C1 segment of cervical spinal cord (tissue), 14 donors: ENCODE measurements at places on chromosomes 13 and 19.

- no peak for DNase-seq
Observed at GRCh38 chr13:21986602-21987001, 315.7 kb downstream of the FGF9 start.

- DNase-seq: no peak
Observed at GRCh38 chr19:3955688-3956087, 15.2 kb downstream of the DAPK3 start.

- DNase-seq: no peak
Observed at GRCh38 chr19:41918095-41918494, 10.2 kb downstream of the ERFL start.

DNA sequence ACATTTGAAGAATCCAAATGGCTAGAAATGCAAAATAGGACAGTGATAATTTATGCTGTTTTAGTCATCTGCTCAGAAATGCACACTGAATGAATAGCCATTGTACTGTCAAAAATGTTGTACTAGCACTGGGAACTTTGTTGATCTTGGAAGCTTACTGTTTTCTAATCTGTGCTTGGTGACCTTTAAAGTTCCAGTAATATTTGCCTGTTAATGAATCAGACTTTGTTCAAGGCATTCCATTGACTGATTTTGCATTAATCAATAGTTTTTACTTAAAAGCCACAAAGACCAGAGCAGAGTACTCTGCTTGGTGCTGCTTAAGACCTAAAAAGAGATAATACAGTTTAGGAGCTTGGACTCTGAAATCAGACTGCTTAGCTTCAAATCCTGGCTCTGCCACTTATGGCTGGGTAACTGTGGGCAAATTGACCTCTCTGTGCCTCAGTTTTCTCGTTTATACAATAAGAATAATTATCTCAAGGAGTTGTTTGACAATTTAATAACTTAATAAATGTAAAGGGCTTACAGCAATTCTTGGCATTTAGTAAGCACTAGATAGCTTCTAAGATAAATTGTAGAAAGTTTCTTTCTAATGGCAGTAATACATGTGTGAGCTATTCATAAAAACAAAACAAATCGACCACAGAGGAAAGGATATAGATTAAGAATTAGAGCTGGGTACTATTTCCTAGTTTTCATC is 4.6 kb upstream of the SLAIN1 start:
- no peak for DNase-seq

GRCh38 chr13:70938462-70938861 is 830.2 kb upstream of the KLHL1 start:
- DNase-seq: no peak

DNA sequence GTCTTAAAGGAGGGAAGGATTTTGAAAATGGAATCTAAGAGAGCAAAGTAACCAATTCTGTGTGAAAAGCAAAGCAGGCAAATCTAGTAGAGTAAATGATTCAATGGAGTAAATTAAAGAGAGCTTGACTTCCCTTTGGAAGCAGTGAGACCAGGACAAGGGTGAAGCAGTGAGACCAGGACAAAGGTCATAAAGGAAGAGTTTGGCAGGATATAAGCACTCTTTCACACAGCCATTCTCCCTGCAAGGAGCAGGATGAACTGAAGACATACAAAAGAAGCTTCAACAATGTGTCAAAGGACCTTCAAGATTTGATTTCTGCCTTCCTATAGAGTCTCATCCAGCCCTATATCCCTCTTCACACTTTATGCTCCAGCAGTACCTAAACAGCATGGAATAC is 123.8 kb downstream of the ENOX1 start:
- DNase-seq: no peak

GRCh38 chr13:90445179-90445578 is 902.3 kb upstream of the MIR17HG start:
- no peak for DNase-seq

DNA sequence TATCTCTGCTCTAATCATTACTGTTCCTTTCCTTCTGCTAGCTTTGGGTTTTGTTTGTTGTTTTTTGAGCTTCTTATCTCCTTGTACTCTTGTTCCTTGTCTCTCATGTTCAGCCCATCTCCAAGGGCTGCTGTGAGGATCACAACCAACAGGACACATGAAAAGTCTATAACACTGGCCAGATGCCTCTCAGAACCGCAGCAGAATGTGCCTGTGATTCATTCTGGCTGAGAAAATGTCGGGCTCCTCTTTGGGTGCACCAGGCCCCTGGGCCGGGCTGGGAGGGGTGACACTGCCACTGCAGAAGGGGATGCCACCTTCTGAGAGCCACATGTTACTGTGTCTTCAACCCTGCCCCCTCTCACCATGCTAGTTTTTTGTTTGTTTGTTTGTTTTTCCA is 48.0 kb downstream of the GGACT start:
- DNase-seq: no peak

GRCh38 chr19:6528544-6529121 is 2.2 kb upstream of the TNFSF9 start:
- DNase-seq: peak; percentile 19

GRCh38 chr19:27736225-27736624 is 1476.7 kb downstream of the UQCRFS1 start:
- no peak for DNase-seq

GRCh38 chr13:104691767-104692467 is 1625.7 kb upstream of the SLC10A2 start:
- no peak for DNase-seq

DNA sequence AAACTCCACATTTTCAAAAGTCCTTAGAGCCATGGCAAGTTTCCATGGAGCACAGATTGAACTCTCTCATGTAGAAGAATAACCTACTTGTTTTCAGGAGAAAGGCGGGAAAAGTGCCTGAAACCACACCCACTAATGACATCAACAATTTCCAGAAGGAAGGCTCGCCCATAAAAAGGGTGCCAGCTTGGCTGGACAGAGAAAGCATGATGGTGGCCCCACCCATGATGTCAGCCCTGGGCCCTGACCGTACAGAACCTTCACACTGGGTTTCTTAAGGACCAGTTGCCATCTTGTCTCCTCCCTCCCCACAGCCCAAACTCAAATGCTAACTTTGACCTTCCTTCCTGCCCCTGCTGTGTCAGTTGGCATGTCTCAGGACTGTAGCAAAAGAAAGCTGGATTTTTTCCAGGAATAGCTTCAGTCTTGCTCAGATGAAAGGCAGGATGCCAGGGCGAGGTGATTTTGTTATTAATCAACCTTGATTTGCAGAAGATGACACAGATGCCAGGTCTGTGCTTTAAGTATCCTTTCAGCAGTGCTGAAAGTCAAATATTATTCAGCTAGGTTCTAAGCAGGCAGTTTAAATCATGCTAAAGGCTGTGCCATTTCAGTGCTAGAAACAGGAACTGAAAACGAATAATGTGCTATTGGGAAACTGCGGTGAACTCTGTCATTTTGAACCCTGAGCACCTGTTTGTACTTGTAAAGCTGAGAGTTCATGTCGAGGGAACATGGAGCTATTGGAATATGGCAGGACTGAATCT is 89.5 kb upstream of the RFC3 start:
- DNase-seq: no peak

GRCh38 chr19:55549500-55550320 is 4.4 kb upstream of the SBK3 start:
- no peak for DNase-seq

- DNase-seq: no peak
Observed at GRCh38 chr19:38617764-38618589, at the start of gene MAP4K1. Gene MAP4K1 (minus strand): TSS chr19:38617953. CDS start chr19:38617895, 58 bp downstream.

DNA sequence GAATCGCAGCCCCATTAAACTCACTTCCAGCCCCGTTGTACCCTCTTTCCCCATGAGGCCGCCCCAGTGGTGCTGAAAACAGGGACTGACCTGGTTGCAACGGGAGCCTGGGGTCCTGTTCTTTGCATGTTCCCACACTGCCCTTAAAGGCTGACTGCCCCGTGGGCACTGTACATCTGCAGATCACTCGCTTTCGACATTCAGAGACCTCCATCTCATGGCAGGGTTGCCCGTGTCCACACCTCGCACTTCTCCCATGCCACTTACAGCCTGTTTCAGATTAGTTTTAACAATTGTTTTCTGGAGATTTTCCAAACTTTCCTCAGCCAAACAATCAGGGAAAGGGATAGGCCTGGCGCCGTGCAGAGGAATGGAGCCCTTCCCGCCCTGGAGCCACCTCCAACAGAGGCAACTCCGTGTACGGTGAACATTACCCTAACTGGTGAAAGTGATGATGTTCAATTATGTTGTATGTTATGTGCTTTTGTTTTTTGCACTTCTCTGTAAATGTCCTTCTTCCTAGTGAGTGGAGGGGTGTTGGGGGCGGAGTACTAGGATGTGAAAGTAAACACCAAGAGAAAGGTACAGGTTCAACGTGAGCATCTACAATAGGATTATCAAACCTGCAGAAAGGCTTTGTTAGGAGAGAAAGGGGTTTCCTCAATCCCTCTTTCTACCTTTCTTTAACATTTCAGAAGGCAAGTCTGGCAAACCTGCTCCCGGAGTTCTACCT is 262.8 kb downstream of the FOXO1 start:
- DNase-seq: no peak

- DNase-seq: no peak
Observed at GRCh38 chr19:29266603-29267002, 53.7 kb upstream of the UQCRFS1 start.

- DNase-seq: no peak
Observed at GRCh38 chr13:93900731-93901130, 578.8 kb downstream of the DCT start.

DNA sequence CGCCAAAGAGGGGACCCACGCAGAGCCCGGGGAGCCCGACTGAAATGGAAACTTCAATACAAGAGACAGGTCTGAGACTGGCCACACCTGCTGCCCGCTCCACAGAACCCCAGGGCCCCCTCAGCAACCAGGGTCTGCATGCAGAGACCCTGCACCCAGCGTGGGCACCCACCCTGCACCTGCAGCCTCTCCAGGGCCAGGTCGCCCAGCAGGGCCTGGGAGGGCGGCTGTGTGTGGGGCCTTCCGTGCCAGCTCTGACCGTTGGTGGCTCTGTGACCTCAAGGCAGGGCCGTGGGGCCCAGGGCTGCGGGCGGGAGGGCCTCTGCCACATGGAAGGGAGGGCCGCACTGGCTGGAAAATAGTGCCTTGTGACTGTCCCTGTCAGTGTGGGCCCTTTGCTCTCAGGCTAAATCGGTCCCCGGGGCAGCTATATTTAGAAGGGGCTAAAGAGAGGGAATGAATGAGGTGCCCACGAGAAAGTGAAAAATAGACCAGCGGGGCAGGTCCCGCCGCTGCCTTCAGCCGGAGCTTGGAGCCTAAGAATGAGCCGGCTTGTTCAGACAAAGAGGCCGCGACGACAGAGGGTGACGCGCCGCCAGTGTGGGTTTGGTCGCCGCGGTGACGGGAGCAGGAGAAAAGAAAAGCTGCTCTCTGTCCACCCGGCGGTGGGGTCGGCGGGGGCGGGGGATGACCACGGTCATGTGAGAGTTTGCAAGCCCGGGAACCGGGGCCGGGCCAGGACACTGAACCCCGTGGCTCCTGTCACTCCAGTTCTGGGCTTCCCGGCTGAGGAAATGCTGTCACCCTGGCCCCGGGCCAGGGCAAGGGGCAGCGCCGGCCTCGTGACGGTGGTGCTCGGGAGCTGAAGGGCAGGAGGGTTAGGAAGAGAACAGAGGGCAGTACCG is 70.5 kb downstream of the GADD45B start:
- peak; percentile 76 for DNase-seq

- DNase-seq: no peak
Observed at GRCh38 chr13:41919741-41920487, 41.0 kb downstream of the VWA8 start.

DNA sequence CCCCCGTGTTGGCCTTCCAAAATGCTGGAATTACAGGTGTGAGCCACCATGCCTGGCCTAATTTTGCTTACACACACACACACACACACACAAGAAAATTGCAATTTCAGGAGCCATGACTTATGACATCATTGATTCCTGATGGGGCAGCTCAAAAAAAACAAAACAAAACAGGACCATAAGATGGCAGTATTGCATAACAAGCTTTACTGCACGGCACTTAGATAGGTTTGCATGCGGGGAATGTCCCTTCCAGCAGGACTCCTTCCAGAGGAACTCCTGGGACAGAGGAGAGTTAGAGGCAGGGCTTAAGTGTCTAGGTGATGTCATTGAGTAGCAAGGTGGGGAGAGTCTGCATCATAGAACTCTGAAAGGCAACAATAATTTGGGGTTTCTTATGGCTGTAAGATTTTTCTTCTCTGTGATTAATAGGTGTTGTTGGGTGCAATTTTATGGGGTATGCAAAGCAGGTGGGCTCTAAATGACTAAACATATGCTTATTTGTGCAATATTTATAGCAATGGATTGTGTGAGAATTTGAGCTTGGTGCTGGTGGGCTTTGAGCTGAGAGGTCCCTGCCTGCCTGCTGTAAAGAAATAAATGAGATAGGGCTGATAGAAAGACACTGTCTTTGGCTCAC is 9.0 kb upstream of the ACSBG2 start:
- DNase-seq: no peak

DNA sequence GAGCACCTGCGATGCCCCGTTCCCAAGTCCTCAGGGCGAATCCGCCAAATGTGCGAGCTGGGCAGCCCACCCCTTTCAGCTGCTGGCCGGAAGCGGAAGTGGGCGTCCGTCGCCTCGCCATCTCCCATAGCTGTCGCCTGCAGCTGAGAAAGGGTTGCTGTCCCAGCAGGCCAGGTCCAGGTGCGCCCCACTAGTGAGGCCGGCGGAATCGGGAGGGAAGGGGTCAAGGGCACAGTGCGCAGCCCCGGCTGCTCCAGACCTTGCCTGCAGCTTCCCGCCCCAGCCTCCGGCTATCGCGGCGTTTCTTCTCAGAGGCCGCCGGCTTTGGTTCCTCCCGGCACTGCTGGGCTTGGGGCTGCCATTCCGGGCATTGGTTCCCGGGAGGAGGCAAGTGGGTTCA is at the start of gene ZNF177:
Gene ZNF177, plus strand, starts transcription at position 109 of the 400 bp plus-strand sequence. CDS start 15,299 bp downstream, outside the sequence.
- no peak for DNase-seq

- no peak for DNase-seq
Observed at GRCh38 chr19:51434456-51434855, 17.0 kb upstream of the SIGLEC10 start.

GRCh38 chr13:43802511-43802910 is 15.7 kb upstream of the ENOX1 start:
- no peak for DNase-seq

DNA sequence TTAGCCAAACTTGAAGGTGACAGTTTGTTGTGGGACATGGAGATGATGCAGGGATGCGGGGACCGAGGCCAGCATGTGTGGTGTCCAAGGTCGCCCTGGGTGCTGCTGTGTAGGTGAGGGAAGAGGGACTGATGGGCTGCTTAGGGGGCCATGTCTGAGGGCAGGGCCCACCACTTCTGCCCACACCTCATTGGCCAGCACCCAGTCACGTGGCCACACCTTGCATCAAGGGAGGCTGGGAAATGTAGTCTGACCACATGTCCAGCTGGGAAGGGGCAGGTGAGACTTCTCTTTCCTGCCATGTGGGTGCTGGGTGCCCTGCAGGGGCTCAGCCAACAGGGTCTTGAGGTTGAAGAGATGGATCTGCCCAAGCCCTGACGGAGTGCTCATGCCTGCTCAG is 88.9 kb downstream of the KDM4B start:
- no peak for DNase-seq

GRCh38 chr13:23673867-23674605 is 103.8 kb downstream of the TNFRSF19 start:
- no peak for DNase-seq
